ENCODE measurements at places on chromosomes 7 and 10.
A peak's percentile ranks its signal among the peaks of the same experiment; 100 is the strongest.

- DNase-seq = no peak
Measured at GRCh38 chr10:31656851-31657433, 271.7 kb downstream of the ARHGAP12 start.

GRCh38 chr10:123746942-123747341, 80.8 kb downstream of the GPR26 start:
- DNase-seq = no peak

DNA sequence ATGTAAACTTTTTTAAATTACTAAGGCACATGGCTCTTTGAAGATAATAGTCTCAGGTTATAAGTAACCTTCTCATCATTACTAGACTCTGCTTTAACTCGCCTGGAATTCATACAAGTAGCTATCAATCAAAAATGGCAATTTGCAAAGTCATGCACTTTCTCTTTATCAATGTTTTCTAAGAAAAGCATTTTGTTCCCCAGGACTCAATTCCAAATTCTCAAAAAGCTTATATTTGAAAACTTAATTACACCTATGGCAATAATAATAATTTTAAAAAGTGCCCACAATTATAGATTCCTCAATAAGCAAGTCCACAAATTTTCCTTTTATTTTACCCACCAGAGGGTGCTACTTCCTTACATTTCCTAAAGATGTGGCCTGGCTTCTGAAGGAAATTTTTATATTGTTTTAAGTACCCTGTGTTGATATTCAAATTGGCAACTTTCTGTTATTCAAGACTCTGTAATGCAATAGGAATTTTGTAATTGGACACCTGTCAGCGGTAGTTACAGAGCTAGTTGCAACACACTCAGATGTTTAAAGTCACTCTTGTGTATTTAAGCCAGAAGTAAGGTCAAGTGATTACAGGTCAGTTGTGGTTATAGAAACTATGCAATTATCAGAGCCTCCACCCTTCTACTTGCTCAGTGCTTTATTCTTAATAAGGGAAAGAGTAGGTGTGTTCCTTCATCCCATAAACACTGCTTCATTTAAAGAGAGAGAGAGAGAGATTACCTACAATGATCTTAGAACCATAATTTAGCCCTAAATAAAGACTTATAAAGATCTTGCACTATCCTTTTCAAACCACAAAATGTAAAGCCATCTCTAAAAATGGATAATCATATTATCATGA, 47.1 kb upstream of the HYAL4 start:
- DNase-seq = no peak

- no peak for DNase-seq
Measured at GRCh38 chr7:26046150-26046549, 105.8 kb upstream of the NFE2L3 start.

DNA sequence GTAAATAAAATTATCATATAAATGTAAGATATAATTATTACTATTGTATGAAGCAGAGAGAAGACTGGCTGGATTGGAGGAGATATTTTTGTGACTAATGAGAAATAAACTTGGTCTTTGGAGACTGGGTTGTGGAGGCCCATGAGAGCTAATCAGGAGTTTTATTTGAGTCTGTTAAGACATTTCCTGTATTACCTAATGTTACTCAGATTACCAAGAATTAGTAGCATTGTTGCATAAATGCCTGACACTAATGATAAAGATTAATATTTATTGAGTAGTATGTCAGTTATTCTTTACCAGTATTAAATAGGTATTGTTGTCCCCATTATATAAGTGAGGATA, 7.1 kb downstream of the CCDC126 start:
- DNase-seq = no peak

- no peak for DNase-seq
Measured at GRCh38 chr7:150996376-150997074, 5.7 kb downstream of the NOS3 start.

- no peak for DNase-seq
Measured at GRCh38 chr7:44108768-44109750, 4.9 kb downstream of the AEBP1 start.

DNA sequence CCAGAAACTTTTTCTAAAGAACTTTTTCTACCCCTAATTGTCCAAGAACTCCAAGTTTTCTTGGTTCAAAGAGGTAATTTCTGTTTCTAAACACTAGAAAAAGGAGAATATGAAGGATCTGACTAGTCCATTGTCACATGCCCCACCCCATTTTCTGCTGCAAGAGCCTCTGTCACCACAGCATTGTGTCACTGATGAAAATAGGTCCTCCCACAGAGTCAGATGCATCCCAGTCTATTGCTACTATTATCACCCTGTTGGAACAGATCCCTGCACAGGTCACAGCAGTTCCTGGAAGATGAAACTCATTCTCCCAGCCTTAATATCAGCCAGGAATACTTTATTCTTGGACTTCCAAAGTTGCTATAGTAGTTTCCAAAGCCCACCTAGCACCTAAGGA, 7.5 kb upstream of the CFTR start:
- DNase-seq = no peak

DNA sequence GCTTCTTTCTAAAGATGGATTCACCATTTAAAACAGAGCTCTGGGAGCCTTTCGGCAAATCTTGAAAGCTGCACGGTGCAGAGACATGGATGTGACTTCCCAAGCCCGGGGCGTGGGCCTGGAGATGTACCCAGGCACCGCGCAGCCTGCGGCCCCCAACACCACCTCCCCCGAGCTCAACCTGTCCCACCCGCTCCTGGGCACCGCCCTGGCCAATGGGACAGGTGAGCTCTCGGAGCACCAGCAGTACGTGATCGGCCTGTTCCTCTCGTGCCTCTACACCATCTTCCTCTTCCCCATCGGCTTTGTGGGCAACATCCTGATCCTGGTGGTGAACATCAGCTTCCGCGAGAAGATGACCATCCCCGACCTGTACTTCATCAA, 3.7 kb downstream of the GPER1 start:
- DNase-seq = no peak

GRCh38 chr7:94649450-94649849, 6.5 kb downstream of the SGCE start:
- no peak for DNase-seq

- DNase-seq = no peak
Measured at GRCh38 chr7:132485600-132486273, 90.5 kb downstream of the PLXNA4 start.

GRCh38 chr10:99389729-99390480, 40.5 kb downstream of the GOT1 start:
- DNase-seq = no peak

- no peak for DNase-seq
Measured at GRCh38 chr7:24432677-24433076, 140.6 kb upstream of the PALS2 start.

DNA sequence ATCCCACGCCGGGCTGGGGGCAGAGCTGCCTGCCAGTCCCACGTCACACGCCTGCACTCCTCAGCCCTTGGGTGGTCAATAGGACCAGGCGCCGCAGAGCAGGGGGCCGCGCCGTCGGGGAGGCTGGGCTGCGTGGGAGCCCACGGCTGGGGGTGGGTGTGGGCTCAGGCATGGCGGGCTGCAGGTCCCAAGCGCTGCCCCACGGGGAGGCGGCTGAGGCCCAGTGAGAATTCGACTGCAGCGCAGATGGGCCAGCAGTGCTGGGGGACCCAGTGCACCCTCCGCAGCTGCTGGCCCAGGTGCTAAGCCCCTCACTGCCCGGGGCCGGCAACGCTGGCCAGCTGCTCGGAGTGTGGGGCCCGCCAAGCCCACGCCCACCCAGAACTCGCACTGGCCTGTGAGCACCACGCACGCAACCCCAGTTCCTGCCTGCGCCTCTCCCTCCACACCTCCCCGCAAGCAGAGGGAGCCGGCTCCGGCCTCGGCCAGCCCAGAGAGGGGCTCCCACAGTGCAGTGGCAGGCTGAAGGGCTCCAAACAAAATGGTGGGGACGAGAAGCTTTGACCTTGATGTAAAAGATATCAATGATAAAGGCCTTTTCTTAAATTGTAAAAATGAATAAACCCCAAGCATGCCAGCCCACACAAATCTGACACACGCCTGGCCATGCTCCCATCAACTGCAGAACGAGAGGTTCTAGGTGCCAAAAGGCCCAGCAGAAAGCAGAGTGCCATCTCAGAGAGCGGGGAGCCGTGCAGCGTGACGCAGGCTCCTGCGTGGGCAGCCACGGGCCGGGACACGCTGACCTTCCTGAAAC, 255.5 kb downstream of the MAD1L1 start:
- DNase-seq = no peak

DNA sequence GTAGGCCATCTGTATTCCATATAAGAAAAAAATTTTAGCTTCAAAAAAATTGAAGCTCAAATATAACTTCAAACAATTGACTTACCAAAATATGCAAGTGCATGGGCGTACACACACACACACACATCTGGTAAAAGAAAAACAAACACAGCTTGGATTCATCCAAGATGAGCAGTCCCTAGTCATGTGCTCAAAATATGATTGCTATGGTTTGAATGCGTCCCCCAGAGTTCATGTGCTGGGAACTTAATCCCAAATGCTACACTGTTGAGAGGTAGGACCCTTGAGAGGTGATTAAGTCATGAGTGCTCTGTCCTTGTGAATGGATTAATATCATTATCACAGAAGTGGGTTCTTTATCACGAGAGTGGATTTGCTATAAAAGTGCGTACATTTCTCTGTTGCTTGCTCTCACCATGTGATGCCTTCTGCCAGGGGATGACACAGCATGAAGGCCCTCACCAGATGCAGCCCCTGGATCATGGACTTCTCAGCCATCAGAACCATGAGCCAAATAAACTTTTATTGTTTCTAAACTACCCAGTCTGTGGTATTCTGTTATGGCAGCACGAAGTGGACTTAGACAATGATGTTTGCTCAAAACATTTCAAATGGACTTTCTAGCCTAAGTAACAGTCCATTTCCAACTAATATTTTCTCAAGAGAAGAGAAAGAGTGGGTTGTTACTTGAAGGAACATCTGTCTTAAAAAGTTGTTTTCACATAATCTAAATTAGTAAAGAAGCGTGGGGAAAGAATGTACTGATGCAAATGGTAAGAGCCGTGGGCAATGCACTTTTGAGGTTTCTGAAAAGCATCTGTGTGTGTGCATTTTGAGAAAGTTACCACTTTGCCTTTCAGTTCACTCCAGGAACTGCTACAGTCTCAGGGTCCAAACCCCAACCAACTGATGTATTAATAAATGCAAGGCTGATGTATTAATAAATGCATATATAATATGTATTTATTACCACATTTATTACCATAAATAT, 15.1 kb upstream of the SVIL start:
- no peak for DNase-seq

DNA sequence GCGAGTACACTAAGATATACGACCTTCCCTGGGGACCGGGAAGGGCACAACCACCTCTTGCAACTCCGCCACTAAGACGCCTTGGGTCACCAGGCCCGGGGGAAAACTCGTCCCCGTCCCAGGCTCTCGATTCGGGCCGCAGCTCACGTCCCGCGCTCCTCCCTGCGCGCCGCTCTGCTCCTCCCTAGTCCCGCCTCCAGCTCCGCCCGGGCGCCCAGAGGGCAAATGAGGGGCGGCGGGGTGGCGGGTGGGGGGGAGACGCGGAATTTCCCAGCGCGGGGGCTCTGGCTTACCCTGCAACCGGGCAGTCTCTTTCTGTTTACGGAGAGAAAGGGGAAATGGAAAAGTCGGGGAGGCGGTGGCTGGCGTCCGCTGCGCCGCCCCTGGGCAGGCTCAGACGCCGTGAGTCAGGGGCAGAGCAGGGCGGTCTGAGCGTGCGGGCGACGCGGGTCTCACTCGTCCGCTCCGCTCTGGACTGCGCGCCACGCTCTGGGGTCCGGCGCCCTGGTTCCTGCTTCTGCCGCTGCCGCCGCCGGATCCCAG, at the start of gene MAP3K8:
MAP3K8 (plus strand) TSS at position 455 of the 543 bp plus-strand sequence. CDS start 4,755 bp downstream, outside the sequence.
- peak; percentile 83 for DNase-seq

DNA sequence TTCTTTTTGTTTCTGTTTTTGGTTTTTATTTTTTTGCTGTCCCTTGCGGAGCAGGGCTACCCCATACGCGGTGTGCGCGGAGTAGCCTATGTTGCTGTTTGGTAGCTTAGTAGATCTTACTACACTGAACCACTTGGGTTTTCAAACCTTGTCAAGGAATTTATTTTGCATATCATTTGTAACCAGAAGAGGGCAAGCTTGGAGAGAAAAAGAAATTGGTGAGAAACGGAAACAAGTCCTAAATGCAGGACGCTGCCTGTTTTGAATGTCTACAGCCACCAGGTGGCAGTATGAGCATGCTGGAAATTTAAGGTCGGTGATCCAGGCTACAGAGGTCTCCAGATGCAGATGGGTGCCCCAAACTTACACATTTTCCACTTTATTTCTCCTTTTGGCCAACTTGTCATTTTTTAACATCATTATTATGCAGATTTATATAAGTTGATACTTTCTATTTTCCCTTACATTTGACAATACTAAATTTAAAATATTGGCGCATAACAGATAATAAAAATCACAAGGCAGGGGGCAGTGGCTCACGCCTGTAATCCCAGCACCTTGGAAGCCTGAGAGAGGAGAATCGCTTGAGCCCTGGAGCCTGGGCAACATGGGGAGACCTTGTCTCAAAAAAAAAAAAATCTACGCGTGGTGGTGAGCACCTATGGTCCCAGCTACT, 15.3 kb upstream of the TRA2A start:
- DNase-seq = peak; percentile 33

- no peak for DNase-seq
Measured at GRCh38 chr10:102643336-102644065, 778 bp upstream of the TRIM8 start.

DNA sequence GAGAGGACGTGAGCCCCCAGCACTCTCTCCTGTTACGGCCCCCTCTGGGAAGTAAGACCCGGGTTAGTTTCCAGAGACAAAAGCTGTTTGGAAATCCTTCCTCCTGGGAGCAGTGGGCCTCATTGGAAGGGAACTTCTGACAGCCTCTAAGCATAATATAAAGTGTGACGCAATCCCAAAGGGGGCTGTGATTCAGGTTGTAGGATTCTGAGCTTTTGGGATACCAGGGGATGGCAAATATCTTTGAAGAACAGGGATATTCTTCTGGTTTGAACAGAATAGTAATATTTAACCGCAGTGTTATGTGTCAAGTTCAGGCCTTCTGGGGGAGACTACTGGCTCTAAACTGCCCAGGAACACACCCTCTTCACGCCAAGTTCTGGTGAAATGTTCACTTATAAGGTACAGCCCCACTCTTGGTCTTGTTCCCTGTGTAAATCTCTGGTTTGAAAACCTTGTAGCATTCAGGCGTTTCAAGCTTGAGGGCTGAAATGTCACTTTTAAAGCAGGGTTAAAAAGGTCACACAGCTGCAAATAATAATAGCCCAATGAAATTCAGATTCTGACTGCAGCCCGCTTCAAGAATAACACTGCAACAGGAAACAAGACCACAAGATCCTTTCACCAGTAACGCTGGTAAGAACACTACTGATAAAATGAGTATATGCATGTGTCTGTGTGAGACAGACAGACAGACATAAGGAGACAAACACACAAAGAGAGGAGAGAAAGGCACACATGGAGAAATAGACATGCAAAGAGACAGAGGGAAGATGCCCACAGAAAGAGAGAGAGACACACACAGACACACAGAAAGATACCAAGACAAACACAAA, 69.0 kb downstream of the CREB5 start:
- no peak for DNase-seq

- DNase-seq = no peak
Measured at GRCh38 chr10:34520084-34520483, 295.0 kb downstream of the PARD3 start.

DNA sequence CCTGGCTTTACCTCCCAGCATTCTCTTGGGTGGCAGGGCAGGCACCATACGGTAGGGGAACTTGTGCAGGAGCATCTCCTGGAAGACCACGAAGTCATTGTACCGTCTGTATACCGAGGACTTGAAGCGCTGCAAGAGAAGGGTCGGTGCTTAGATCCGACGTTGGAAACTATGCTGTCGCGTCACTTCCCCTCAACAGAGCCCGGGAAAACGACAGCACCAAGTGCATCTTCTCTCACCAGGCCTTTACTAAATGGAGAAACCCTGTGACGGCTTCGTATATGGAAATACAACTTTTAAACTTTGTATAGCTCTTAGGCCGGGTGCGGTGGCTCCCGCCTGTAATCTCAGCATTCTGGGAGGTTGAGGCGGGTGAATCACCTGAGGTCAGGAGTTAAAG, 33.1 kb downstream of the NUDT1 start:
- DNase-seq = no peak
